Effector memory CD8-positive, alpha-beta T cell (primary cell): ENCODE measurements at places on chromosomes 12 and 14.

DNA sequence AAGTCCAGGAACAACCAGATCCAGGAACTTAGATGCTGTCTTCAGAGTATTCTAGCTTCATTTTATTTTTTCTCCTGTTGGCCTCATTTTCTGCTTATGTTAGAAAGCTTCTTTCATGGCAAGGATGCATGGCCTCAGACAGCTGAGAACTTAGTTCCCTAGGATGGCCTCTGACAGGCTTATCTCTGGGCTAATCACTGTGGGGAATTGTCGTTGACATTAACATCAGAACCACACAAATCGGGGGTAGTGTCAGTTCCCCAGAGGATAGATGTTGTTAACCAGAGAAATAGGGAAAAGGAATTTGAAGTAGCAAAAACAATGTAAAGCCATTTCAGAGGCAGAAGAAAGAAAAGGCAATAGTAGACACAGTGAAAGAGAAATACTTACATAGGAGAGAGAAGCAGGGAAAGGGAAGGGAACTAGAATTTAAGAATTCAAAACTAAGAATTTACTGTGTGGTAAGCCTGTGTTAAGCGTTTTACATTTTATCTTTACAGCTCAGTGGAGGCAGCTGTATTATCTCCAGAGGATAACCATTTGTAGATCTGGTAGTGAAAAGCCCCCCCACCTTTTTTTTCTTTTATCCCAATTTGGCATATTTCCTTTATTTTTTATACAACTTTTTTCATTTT lies 21.8 kb downstream of the FUT8 start:
- H3K27ac ChIP-seq, result peak overlapping the region; percentile 0
- peaks cover 36% of the 10 kb centered on the region for H3K4me1 ChIP-seq
- H3K4me3 ChIP-seq, result no peak overlapping the region
- no peaks in the 10 kb centered on the region for H3K27me3 ChIP-seq

DNA sequence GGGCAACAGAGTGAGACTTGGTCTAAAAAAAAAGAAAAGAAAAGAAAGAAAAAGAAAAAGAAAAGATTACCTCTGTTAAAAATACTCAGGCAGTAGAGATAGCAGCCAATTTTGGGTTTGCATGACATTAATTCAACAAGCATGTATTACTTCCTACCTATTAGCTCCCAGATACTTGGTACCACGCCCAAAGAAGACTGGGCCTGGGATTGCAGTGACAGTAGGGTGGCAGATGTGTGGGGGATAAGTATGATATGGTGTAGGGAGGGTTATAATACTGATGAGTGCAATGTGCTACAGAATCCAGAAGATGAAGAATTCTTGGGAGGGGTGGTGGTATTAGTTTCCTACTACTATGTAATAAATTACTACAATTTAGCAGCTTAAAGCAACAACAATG lies 46.4 kb upstream of the FOS start:
- H3K27me3 ChIP-seq, result no peaks in the 10 kb centered on the region
- peak overlapping the region; percentile 94 for H3K27ac ChIP-seq
- H3K36me3 ChIP-seq, result no peaks in the 10 kb centered on the region
- peaks cover 47% of the 10 kb centered on the region for H3K4me1 ChIP-seq
- no peak for DNase-seq
- no peak overlapping the region for H3K4me3 ChIP-seq

DNA sequence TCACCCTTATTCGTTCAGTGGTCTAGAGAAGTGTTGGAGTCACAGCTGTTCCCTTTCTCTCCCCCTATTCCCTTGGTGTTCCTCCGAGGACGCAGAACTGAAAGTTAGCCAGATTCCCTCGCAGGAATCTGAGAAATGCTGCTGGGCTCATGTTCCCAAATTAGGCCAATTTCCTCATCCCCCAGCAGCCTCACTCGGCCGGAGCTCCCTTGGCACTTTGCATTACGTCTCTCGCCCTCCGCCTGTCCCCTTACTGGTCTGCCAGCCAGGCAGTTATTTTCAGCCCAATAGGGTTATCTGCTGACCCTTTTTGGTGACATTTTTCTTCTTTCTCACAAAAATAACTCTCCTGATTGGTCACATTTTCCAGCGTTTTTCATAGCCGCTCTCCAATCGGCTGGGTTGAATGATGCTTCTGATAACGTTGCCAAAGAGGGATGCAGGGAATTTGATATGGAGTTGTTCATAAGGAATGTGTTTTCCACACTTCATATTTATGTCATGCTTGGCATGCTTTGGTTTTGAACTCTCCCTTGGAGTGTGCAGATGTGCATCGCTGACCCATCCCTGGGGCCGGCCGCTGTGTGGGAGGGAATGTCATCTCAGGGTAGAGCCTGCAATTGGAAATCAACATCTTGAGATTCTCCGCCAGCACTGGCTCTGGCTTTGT lies 9.9 kb downstream of the IFT43 start:
- no peaks in the 10 kb centered on the region for H3K27me3 ChIP-seq
- no peak overlapping the region for H3K4me3 ChIP-seq
- no peak for DNase-seq
- H3K36me3 ChIP-seq, result peaks cover 8% of the 10 kb centered on the region
- no peaks in the 10 kb centered on the region for H3K4me1 ChIP-seq
- H3K27ac ChIP-seq, result no peak overlapping the region

DNA sequence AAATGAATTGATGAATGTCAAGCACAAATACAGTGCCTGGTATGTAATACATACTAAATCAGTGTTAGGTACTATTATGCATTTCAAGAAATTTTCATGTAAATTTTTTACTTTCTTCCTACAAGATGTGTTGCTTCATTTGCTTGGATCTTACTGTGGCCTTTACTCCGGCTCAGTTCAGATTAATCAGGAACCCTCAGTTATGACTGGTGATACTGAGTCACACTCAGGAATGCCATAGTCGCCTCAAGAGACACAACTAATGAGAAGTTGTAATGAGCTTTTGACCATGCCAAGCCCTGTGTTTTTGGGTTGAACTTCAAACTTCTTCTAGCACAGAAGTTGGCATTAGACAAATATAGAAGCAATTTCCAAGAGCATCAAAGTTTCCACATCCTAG lies 96.0 kb downstream of the TGFB3 start:
- H3K27ac ChIP-seq, result no peak overlapping the region
- H3K4me3 ChIP-seq, result no peak overlapping the region
- peaks cover 6% of the 10 kb centered on the region for H3K36me3 ChIP-seq
- H3K27me3 ChIP-seq, result no peaks in the 10 kb centered on the region
